RPMI7951 (cell line): ENCODE measurements at places on chromosomes 4 and X.

GRCh38 chr4:77354550-77354949 is 197.5 kb downstream of the CCNG2 start:
- no peak for DNase-seq

GRCh38 chr4:161132715-161133425 is 1030.9 kb downstream of the FSTL5 start:
- DNase-seq, result no peak

DNA sequence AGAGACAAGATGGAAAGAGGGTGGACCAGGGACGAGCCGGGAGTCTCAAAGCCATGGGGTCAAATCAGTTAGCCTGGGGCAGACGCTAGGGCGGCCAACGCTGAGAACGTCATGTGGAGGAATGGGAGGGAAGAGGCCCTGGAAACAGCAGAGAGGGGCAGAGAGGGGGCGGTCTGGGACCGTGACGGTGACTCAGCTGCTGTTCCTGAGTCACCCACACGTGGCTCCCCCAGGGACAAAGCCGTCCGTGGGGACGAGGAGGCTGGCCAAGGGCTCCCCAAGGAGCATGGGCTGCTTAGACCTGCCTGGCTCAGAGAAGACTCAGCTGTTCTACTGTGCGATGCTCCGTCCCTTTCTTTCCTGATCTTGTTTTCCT is 108.4 kb upstream of the LRPAP1 start:
- DNase-seq, result peak; percentile 68

DNA sequence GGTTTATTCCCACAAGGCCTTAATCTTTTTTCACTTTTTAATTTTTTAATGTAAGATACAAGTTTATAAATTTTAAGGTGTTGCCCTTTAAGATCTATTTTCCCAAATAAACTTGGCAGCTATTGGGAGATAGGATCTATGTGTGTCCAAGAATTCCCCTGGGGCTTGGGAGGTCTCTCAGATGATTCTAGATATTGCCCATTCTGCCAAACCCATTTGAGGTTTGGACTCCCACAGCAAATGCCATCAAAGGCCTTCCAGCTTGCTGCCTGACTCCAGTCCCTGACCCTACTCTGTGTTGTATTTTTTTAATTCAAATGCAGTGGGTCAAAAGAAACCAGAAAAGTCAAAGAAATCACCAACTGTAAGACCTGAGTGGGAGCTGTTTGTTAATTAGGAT is 120.0 kb upstream of the CHRDL1 start:
- peak; percentile 85 for DNase-seq

- DNase-seq, result no peak
Measured at GRCh38 chr4:33407496-33407895, 2687.3 kb downstream of the PCDH7 start.

DNA sequence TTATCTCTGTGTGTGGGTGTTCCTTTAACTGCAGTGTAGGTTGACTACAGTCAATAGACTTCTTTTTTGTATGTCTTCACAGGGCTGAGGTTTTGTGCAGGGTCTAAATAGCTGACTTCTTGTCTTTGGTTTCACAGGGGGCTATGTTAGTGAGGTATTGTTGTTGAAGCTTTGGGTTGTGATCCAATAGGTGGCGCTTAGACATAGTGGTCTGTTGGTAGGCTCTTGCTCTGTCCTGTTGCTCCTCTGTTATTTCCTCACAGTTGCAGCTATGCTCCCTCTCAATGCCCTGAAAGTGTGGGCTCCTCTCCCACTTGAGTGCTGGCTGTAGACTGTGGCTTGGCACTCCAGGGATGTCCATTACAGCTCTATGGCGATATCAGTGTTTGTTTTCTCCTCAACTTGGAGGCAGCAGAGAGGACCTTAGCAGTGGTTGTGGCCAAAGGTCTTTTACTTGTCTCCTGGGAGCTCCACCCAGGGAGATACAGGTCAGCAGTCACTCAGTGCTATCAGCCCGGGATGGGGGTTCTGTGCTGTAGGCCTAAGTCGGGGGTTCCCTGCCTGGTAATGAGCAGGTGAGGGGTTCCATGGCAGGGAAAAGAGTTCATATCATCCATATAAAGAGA is 14.0 kb downstream of the POF1B start:
- no peak for DNase-seq

DNA sequence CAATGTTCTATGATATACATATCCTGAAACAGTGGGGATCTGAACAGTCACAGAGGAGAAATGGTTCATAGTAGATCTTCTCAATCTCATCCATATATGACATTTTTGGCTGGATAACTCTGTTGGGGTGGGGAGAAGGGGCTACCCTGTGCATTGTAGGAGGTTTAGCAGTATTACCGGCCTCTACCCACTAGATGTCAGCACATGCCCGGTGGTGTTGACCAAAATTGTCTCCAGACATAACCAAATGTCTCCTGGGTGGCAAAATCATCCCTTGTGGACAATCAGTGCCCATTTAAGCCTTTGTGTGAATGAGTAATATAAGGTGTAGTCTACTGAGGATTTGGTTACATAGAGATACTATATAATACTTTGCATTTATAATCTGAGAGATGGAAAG is 89.9 kb downstream of the PLS3 start:
- DNase-seq, result peak; percentile 46

- no peak for DNase-seq
Measured at GRCh38 chr4:19540859-19541540, 710.7 kb upstream of the SLIT2 start.

- no peak for DNase-seq
Measured at GRCh38 chr4:109589119-109589518, 29.1 kb downstream of the MCUB start.

GRCh38 chrX:44570522-44570921 is 27.9 kb upstream of the FUNDC1 start:
- peak; percentile 26 for DNase-seq

DNA sequence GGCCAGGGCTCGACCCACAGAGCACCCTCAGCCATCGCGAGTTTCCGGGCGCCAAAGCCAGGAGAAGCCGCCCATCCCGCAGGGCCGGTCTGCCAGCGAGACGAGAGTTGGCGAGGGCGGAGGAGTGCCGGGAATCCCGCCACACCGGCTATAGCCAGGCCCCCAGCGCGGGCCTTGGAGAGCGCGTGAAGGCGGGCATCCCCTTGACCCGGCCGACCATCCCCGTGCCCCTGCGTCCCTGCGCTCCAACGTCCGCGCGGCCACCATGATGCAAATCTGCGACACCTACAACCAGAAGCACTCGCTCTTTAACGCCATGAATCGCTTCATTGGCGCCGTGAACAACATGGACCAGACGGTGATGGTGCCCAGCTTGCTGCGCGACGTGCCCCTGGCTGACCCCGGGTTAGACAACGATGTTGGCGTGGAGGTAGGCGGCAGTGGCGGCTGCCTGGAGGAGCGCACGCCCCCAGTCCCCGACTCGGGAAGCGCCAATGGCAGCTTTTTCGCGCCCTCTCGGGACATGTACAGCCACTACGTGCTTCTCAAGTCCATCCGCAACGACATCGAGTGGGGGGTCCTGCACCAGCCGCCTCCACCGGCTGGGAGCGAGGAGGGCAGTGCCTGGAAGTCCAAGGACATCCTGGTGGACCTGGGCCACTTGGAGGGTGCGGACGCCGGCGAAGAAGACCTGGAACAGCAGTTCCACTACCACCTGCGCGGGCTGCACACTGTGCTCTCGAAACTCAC is 3.6 kb downstream of the MID1IP1 start:
- peak; percentile 49 for DNase-seq

DNA sequence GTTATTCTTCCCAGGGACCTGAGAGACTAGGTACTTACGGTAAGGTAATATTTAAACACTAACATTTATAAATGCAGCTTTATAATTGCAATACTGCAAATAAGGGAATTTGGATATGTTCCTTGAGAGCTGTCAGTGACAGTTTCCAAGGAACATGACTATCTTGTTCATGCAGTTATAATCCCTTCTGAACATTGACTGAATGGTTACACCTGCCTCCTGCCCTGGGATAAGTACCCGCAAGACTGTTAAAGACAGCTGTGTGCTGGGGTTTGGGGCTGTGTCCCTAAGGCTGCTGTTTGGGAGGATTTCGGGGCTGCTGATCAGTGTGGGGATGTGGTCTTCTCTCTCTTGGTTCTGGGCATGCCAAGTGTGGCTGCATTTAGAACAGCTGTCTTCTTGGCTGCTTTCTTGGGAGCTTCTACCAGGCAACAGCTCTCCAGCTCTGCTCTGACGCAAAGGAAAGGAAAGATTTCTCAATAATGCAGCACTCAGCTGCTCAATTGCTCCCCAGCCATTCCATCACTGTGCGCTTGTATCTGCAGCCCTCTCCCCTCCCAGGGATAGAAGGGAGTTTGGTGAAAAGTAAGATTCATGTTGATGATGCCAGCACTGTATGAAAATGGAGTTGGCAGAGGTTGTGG is 298.8 kb upstream of the TAPT1 start:
- no peak for DNase-seq

GRCh38 chr4:43253541-43253940 is 361.0 kb downstream of the GRXCR1 start:
- DNase-seq, result no peak

DNA sequence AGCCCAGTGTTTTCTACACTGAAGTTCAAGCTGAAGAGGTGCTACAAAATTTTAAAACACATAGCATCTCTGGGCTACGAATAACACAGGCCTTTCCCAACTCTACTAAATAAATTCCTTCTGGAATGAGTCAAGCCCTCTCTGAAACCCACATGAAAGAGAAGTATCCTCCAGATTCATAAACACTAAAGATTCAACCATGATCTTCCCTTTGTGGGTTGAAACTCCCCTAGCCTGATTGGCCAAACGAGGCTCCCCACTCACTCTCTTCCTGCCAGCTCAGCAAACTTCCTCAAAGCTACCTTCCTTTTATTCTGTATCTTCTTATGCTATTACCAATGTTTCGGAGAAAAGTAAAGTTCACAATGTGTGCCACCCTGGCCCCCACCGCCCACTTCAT is 95.4 kb downstream of the NKX6-1 start:
- peak; percentile 74 for DNase-seq

DNA sequence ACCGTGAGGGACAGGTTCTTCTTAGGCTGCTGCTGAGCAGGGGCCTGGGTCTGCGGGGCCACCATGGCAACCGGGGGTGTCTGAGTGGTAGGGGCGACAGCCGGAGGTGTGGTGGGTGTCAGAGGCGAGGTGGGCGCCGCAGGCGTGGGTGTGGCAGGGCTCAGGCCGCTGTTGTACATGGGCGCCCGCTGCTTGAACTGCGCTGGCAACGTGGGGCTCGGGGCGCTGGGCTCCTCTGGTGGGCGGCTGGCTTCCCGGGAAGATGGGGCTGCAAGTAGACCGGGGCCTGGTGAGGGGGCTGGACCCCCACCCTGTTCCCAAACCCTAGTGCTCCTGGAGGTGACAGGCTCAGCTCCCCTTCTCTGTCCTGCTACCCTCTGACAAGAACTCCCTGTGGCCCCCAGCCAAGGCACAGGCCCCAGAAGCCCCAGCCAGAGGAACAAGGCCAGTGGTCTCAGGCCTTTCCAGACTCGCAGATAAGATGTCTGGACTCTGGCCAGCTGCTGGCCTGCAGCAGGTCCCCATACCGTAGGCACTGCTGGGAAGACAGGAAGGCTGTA is 24.8 kb downstream of the NELFA start:
- no peak for DNase-seq

DNA sequence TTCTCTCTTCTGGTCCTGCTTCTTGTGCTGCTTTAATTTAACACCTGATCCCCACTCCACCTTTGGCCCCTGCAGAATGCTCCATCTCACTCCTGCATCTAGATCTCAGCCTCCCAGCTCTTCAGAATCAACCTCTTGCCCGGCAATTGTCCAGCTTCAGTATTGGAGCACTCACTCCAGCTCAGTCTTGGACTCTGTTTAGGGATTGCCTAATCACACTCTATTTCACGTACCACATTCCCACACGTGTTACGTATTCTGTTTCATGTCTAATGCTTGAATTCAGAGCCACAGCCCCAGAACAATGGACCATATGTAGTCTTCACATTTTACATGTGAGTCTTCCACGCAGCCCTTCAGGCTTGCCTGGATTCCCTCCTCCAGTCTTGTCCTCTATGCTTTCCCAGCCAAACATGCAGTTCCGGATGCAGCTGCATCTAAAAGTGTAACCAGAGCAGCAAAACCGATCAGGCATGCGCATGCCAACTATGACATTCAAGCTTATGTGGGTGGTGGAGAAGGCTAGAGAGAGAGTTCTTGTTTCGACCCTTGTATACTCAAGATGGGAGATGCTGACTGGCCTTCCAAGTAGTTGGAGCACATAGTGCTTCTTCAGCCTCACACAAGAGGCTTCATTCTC is 105.2 kb upstream of the FAM9A start:
- DNase-seq, result no peak

- no peak for DNase-seq
Measured at GRCh38 chr4:7139167-7139982, 53.0 kb upstream of the SORCS2 start.

- DNase-seq, result no peak
Measured at GRCh38 chrX:132843363-132843762, 115.1 kb downstream of the HS6ST2 start.

DNA sequence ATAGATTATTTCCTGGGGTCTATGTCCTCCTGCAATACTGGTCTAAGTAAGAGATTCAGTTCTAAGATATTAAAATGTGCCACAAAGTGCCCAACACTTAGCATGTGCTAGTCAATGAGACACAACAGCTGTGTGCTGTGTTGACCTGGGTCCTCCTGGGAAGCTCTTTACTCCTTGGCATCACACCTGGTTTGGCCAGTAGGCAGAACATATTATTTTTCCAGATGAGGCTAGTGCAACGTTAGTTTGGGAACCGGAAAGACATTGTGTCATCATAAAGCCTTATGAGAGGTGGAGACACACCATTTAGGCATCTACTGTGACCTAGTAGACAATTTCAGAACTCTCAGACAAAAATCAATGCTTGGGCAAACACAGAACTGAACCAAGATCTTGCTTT is 197.8 kb downstream of the MID1IP1 start:
- no peak for DNase-seq

DNA sequence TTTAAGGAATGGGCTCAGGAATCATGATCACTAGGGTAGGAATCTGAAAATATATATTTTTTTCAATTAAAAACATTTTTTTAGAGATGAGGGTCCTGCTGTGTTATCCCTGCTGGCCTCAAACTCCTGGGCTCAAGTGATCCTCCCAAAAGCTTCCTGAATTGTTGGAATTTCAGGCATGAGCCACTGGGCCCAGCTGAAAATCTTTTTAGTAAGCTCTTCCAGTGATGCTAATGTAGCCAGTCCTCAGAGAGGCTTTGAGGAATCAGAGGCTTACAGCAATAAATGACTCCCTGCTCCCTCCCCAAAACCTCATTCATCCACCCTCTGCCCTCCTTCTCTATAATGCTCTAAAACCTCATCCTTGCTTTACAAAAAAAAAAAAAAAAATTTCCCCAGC is 129.5 kb downstream of the ZIC3 start:
- no peak for DNase-seq

DNA sequence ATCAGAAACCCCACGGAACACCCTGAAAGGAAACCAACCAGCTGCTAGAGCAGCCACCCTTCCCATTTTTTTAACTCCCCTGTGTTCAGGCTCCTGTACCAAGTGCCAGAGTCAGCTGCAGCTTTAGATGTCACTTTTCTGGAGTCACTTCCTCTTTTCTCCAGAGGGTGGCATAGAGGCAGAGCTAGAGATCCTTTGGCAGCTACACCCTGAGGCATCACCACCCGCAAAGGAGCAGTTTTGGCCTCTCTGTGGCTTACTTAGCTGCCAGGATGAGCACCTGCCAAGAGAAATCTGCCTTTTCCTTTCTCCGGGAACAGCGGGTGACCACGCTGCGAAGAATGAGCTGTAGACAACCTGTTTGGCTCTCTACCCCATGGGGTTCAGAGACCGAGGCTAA is 58.0 kb upstream of the CHRDL1 start:
- peak; percentile 59 for DNase-seq
